H9 (cell line): ENCODE measurements at places on chromosomes 2 and 18. TPM values are rescaled to one million over a fixed set of nuclear protein-coding genes. Genes with fewer than 3 reads are reported as not detected.

DNA sequence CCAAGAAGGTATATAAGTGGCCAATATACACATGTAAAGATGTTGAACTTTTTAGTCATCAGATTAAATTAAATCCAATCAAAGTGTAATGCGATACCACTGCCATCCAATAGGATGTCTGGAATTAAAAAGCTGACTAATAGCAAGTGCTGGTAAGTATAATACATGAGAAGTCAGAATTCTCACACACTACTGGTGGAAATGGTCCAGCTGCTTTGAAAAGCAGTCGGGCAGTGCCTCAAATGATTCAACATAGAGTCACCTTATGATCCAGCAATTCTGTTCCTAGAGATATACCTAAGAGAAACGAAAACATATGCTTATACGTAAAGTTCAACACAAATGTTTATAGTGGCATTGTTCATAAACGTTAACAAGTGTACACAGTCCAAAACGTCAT is 124.1 kb upstream of the MYT1L start:
- H3K4me1 ChIP-seq, result no peaks in the 10 kb centered on the region
- no peaks in the 10 kb centered on the region for H3K36me3 ChIP-seq
- no peak overlapping the region for H3K27ac ChIP-seq
- DNase-seq, result no peak
- no peak overlapping the region for H3K4me3 ChIP-seq

- H3K4me1 ChIP-seq, result no peaks in the 10 kb centered on the region
- no peaks in the 10 kb centered on the region for H3K36me3 ChIP-seq
- H3K27ac ChIP-seq, result no peak overlapping the region
- no peak overlapping the region for H3K4me3 ChIP-seq
- no peak for DNase-seq
- H3K27me3 ChIP-seq, result no peaks in the 10 kb centered on the region
Observed at GRCh38 chr2:26613241-26614215, 27.6 kb downstream of the CIB4 start.

GRCh38 chr2:72830273-72830672 is 4.4 kb upstream of the EXOC6B start:
- no peak for DNase-seq
- H3K27me3 ChIP-seq, result no peaks in the 10 kb centered on the region
- H3K27ac ChIP-seq, result no peak overlapping the region
- H3K36me3 ChIP-seq, result no peaks in the 10 kb centered on the region
- H3K4me3 ChIP-seq, result no peak overlapping the region

DNA sequence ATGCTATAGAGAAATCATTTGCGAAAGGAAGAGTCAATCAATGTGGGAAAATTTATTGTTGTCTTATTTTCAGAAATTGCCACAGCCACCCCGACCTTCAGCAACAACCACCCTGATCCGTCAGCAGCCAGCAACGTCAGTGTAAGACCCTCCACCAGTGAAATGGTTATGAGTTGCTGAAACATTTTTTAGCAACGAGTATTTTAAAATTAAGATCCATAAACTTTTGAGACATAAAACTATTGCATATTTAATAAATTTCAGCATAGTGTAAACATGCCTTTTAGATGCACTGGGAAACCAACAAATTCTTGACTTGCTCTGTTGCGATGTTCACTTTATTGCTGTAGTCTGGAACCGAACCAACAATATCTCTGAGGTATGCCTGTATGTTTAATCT is 887.9 kb downstream of the DCDC2C start:
- H3K27ac ChIP-seq, result no peak overlapping the region
- no peaks in the 10 kb centered on the region for H3K36me3 ChIP-seq
- H3K27me3 ChIP-seq, result no peaks in the 10 kb centered on the region

GRCh38 chr2:71226096-71226964 is 573 bp downstream of the PAIP2B start:
- H3K27ac ChIP-seq, result no peak overlapping the region
- H3K27me3 ChIP-seq, result no peaks in the 10 kb centered on the region
- peaks cover 5% of the 10 kb centered on the region; the same call in 2 of the 3 replicates for H3K36me3 ChIP-seq
- DNase-seq, result peak; percentile 43

GRCh38 chr2:9692456-9693195 is 61.8 kb upstream of the YWHAQ start:
- no peak overlapping the region for H3K4me3 ChIP-seq
- DNase-seq, result peak; percentile 60
- peaks cover 10% of the 10 kb centered on the region; the same call in 1 of the 2 replicates for H3K4me1 ChIP-seq
- no peaks in the 10 kb centered on the region for H3K36me3 ChIP-seq
- H3K27me3 ChIP-seq, result no peaks in the 10 kb centered on the region
- H3K27ac ChIP-seq, result no peak overlapping the region

DNA sequence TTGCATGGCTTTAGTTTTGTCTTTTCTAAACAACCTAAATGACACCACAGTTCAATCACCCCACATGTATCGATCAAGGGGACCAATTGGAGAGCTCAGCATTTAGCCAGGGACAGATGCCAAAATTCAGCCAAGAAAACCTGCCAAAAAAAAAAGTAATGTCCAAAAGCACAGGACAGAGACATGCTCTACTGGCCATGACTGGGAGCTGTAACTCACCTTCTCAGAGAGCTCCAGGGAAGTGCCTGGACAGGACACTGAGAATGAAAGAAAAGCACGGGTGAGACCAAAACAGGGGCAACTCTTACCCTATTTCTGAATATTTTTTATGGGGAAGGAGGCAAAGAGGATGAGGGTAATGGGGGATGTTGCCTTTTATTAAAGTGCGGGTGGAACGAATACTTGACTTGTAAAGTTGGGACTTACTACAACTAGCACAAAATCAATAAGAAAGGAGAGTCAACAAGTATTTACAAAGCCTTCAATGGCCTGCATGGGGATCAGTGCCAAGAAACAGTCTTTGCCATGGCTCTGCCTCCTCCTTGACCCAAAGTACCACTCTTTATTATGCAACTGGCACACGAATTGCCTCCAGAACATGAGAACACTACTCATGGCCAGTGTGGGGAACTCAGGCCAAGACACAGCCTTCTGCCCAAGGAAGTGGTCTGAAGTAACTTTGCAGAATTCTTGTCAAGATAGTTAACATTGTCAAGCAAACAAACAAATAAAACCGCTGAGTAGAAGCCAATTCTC is 72.9 kb upstream of the HK2 start:
- H3K27me3 ChIP-seq, result no peaks in the 10 kb centered on the region
- peaks cover 8% of the 10 kb centered on the region for H3K36me3 ChIP-seq
- H3K4me1 ChIP-seq, result peaks cover 4% of the 10 kb centered on the region
- no peak for DNase-seq
- H3K4me3 ChIP-seq, result no peak overlapping the region

DNA sequence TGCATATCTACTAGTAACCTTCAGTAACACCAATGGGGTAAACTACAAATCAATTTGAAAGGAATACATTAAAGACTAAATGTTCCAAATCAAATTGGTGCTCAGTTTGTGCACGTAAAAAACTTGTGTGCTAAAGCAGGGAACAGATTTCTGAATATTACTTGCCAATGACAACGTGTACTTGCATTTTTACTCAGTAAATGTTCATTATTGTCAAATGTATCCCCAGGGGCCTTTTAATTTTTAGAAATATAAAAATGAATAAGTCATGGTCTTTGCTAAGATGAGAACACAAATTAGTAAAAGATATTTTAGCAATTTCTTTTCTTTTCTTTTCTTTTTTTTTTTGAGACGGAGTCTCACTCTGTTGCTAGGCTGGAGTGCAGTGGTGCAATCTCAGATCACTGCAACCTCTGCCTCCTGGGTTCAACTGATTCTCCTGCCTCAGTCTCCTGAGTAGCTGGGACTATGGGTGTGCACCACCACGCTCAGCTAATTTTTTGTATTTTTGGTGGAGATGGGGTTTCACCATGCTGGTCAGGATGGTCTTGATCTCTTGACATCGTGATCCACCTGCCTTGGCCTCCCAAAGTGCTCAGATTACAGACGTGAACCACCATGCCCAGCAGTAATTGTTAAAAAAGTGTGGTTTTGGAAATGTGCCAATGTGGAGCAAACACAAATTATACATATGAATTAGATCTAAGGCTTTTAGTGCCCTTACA is 52.6 kb downstream of the PMAIP1 start:
- H3K4me3 ChIP-seq, result no peak overlapping the region
- H3K36me3 ChIP-seq, result no peaks in the 10 kb centered on the region
- H3K27me3 ChIP-seq, result no peaks in the 10 kb centered on the region
- no peaks in the 10 kb centered on the region for H3K4me1 ChIP-seq
- H3K27ac ChIP-seq, result no peak overlapping the region
- DNase-seq, result no peak

DNA sequence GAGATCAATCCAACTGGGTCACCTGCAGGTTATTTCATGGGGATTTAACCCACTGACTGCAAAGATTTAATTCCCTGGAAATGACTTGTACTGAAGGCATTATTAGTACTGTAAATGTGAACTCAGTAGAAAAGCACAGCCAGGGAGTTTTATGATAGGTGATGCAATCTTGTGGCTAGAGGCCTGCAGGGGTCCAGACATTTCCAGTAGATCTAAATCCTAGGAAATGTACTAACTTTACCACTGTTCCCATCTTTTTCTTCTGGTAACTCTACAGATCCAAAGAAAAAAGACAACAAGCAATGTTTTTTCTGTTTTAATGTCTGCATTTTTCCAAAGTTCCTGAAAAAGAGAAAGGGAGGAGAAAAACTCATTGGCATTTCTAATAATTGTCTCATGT is 500.1 kb downstream of the ARHGAP15 start:
- no peaks in the 10 kb centered on the region for H3K27me3 ChIP-seq
- no peaks in the 10 kb centered on the region for H3K36me3 ChIP-seq
- no peaks in the 10 kb centered on the region for H3K4me1 ChIP-seq
- no peak overlapping the region for H3K27ac ChIP-seq

- H3K27me3 ChIP-seq, result no peaks in the 10 kb centered on the region
- peaks cover 84% of the 10 kb centered on the region for H3K36me3 ChIP-seq
- no peak overlapping the region for H3K27ac ChIP-seq
- H3K4me1 ChIP-seq, result no peaks in the 10 kb centered on the region
- no peak for DNase-seq
Observed at GRCh38 chr2:96353032-96353561, 17.5 kb downstream of the NCAPH start.

GRCh38 chr2:180978903-180979748 is 1.3 kb upstream of the UBE2E3 start:
- H3K27me3 ChIP-seq, result no peaks in the 10 kb centered on the region
- peak overlapping the region; percentile 80 for H3K4me3 ChIP-seq
- peaks cover 8% of the 10 kb centered on the region; the same call in 2 of the 3 replicates for H3K36me3 ChIP-seq
- H3K27ac ChIP-seq, result no peak overlapping the region
- no peak for DNase-seq

GRCh38 chr2:201953880-201954279 is 79.8 kb upstream of the FZD7 start:
- H3K4me3 ChIP-seq, result no peak overlapping the region
- H3K27me3 ChIP-seq, result no peaks in the 10 kb centered on the region
- no peak for DNase-seq

DNA sequence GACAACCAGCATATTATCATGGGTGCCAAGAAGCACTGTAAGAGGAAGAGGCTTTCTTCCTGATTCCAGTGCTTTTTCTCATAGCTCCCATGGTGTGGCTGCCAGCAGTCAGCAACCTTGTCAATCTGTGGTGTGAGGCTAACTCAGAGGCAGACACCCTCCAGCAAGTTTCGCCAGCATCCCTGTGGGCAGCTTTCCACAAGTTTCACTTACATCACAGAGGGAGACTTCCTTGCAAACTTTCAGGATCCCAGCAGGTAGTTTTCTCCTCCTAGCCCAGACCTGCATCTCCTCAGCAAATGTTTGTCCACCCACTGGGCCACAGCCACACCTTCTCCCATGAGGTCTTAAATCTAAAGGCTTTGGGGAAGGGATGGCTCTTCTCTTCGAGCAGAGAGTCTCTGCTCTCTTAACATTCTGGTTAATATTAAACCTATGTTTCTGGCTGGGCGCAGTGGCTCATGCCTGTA is 9.1 kb downstream of the DNAH7 start:
- peaks cover 5% of the 10 kb centered on the region; the same call in 1 of the 2 replicates for H3K4me1 ChIP-seq
- peak; percentile 58 for DNase-seq
- no peaks in the 10 kb centered on the region for H3K36me3 ChIP-seq

DNA sequence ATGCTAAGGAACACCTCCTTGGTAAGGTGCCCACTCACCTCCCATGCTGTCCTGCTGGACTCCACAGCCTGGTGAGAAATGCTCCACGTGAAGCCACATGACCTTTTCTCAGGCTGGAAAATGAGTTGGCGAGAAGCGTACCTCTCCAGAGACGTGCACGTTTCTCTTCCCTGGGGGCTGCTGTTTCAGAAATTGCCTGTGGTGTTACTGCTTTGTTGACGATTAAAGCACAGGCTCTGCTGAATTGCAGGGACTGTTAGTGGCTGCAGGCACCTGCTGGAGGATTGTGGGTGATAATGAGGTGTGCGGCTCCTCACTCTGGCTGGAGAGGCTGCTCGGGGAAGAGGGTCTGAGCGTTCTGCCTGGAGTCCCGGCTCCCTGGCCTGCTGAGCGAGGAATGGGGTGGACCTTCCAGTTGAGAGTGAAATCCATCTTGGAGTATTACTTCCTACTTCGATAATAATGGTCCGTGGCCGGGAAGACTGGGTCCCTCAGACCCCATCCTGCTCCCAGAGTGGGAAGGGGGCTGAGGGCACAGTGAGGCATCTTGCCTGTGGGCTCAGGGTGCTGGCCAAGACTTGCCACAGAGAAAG is 199.3 kb upstream of the HDAC4 start:
- no peaks in the 10 kb centered on the region for H3K4me1 ChIP-seq
- peak; percentile 19 for DNase-seq
- H3K4me3 ChIP-seq, result no peak overlapping the region
- H3K27me3 ChIP-seq, result no peaks in the 10 kb centered on the region

DNA sequence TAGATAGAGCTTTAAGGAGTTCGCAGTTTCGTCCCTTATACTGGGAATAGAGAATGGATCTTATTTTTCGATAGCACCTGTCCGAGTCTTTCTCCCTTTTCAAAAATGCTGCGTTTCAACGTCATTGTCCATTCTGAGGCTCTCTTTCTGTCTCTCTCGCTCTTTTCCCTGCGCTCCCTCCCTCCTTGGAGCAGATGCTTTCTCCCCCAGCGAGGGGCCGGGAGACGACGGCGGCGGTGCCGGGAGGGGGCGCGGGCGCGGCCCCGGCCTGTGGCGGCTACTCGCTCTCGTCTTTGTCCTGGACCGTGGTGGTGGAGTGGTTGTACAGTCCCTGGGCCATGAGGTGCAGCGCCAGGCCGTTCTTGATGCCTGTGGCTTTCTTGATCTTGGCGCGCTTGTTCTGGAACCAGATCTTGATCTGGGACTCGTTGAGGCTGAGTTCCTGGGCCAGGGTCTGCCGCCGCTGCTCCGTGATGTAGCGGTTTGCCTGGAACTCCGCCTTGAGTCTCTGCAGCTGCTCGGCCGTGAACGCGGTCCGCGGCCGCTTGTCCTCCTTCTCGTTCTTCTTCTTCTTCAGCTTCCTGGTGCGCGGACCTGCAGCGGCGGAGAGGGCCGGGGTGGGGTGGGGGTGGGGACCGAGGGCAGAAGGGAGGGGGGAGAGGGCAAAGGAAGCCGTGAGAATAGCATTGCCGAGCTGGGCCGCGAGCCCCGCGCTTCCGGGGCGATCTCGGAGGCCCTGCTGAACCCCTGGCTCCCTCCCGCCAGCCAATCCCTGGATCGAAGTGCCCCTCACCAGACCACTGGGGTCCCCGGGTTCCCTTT is 4.6 kb downstream of the EN1 start:
- peak; percentile 67 for DNase-seq
- peaks cover 88% of the 10 kb centered on the region for H3K27me3 ChIP-seq
- peak overlapping the region; percentile 82 for H3K4me3 ChIP-seq
- H3K4me1 ChIP-seq, result no peaks in the 10 kb centered on the region

The PID1 gene
- total RNA-seq, result 1.4 and 1.9 TPM in 2 replicates

The SERPINB4 gene
- total RNA-seq, result 4.1 and 4.3 TPM in 2 replicates

The LRP1B gene
- total RNA-seq, result not detected in 2 replicates
